ENCODE measurements at places on chromosomes 7 and 10. TPM values are rescaled to one million over a fixed set of nuclear protein-coding genes. Genes with fewer than 3 reads are reported as not detected.

DNA sequence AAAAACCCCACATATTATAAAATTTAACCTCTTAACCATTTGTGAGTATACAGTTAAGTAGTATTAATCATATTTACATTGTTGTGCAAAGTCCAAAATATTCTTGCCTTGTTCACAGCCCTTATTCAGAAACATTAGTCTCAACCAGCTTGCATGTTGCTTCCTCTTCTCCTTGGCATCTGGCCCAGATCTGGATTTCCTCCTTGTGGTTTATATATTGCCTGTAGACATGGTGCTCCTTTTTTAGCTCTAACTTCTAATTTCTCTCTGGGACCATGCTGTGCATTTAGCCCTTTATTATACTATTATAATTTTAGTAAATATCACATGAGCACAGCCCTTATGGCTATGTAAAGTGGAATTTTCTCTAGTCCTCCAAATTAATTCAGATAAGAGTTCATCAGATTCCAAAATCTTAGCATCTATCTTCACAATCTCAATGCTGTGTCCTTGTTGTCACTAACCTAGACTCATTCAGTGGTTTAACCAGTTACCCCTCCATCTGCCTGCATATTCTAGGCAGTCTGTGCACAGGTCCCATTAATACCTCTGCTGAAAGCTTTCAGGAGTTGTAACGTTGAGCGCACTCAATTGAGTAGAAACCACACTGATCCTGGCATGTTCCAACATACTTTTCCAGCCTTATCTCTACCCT lies 7.9 kb downstream of the CPED1 start:
- peak; percentile 19 for DNase-seq

The ZNF365 gene
- total RNA-seq: not detected

- no peak for DNase-seq
Observed at GRCh38 chr7:38940774-38941173, 31.8 kb upstream of the VPS41 start.

- DNase-seq: no peak
Observed at GRCh38 chr7:131013716-131014115, 279.7 kb upstream of the KLF14 start.

GRCh38 chr7:118252087-118252486 lies 27.6 kb downstream of the ANKRD7 start:
- DNase-seq: no peak

The IDI2 gene
- total RNA-seq: not detected

GRCh38 chr10:133397938-133398337 lies 4.0 kb downstream of the MTG1 start:
- DNase-seq: no peak

DNA sequence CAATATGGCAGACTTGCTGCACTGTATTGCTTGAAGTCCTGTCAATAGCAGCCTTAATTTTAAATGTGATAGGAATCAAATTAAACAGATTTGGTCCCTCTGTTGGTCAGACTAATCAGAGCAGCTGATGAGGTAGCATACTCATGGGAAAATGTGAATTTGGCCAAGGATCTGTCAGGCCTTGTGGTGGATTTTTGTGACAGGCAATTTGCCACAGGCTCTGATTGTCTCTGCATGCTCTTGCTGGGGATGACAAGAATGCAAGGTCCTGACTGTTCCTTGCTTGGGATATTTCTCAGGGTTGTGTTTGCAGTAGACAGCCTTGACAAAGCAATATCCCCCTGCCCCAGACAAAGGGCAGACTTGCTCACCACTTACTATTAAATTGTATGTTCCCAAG lies 41.5 kb upstream of the GARS1 start:
- DNase-seq: no peak

The ANK3 gene
- total RNA-seq: 188 TPM

- DNase-seq: no peak
Observed at GRCh38 chr10:125206623-125207022, 46.3 kb upstream of the CTBP2 start.

- no peak for DNase-seq
Observed at GRCh38 chr10:115321360-115321759, 228.2 kb downstream of the ATRNL1 start.

GRCh38 chr10:96991313-96991841 lies 159.3 kb downstream of the LCOR start:
- DNase-seq: no peak

DNA sequence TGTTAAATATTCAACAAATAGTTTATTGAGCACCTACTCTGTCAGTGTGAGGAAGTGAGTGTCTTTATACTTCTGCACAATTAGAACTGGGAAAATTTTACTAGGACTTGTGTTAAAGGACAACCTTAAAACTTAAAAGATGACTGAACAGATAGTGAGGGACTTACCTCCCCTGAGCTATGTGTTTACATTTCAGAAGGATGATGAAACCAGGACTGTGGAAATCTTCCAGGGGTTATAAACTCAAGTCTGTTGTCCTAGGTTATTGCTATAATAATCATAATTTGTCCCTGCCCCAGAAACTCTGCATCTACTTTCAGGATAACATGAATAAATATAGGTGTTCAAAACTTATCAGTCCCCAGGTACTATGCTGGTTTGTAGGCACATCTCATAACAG lies 261.0 kb upstream of the MKLN1 start:
- DNase-seq: no peak

The SPDYE1 gene
- not detected for total RNA-seq

GRCh38 chr10:42972946-42973345 lies 103.9 kb upstream of the RET start:
- DNase-seq: no peak

The NRG3 gene
- 0.15 TPM for total RNA-seq

DNA sequence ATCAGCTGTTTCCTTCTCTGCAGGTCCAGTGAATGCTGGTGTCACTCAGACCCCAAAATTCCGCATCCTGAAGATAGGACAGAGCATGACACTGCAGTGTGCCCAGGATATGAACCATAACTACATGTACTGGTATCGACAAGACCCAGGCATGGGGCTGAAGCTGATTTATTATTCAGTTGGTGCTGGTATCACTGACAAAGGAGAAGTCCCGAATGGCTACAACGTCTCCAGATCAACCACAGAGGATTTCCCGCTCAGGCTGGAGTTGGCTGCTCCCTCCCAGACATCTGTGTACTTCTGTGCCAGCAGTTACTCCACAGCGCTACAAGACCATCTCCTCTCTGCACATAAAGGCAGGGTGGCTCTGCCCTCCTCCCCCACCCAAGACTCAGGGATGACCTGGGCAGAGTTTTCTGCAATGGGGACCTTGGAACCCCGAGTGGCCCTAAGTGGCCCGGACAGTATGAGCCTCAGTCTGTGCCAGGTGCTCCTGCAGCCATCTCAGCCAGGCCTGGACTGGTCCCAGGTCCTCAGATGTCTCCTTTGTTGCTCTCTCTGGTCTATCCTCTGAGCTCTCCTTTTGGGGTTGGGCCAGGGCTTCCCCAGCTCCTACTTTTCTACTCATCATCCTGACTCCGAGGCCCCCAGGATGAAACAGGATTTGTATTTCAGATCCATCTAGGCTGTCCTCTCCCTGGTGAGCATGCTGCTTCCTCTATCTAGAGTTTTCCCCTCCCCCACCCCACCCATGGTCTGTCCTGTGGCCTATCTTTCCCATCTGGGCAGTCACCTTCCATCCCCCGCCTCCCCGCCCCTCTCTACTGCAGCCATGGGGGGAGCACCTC lies 212.1 kb upstream of the PRSS58 start:
- DNase-seq: no peak

- no peak for DNase-seq
Observed at GRCh38 chr7:73427902-73428787, 5.4 kb upstream of the FZD9 start.

The DKK1 gene
- not detected for total RNA-seq

GRCh38 chr10:72426986-72427385 lies 72.3 kb upstream of the DNAJB12 start:
- DNase-seq: peak; percentile 38

DNA sequence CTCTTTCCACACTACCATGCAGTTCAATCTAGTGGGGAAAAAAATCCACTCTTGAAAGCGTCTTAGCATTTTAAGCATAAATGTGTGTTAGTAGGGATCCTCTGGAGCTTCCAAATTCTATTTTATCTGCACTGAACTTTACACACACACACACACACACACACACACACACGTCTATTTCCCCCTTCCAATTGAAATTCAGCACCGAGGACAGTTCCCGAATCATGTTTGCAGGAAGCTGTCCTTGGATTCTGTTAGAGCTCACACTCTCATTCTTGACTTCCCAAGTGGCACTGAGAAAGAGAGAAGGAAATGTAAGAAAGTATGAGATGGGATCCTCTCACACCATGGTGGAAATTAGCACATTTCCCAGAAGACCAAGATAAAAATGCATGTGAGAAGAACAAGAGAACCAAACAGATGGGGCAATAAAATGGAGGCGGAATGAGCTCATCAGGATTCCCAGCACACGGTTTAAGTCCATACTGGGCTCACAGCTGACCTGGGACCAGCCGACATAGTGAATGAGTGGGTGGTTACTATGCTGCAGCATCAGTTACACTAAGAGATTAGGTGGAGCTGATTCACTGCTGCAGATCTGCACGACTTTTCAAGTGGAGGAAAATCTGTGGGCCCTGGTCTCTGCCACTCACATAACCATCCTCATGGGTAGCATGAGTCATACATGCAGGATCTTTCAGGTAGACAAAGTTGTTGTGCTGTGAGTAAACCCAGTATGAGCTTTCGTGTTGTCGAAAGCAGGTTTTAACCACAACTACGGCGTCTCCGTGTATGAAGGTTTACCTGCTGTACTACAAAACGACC lies 3.3 kb upstream of the NPTX2 start:
- no peak for DNase-seq

GRCh38 chr10:32621969-32622368 lies 176.0 kb downstream of the CCDC7 start:
- no peak for DNase-seq

DNA sequence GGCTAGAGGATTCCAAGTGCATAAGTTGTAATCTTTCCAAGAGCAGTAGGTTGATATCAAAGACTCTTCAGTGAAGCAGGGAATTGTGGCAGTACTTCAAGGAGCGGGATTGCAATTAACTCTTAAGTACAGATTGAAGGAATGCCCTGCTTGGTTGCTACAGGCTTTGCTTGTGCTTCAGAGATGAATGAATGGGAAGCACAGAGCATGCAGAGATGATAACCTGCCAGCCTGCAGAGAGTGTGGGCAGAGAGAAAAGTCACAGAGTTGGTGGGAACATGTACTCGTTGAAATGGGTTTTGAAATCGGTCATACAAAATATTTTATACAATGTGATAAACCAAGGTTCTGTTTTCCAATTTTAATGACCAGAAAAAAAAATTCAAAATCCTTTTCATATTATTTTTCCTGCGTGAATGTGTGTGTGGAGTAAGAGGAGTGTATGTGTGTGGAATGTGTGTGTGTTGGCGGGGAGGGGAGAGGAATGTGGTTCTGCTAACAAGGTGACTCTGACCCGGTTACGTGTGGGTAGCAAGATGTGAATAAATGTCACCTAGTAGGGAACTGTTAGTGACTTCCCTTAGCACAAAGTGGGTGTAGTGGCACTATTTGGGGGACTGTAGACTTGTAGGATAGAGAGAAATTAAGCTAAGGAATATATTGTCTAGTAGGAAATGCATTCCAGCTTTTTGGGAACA lies 697.8 kb downstream of the GATA3 start:
- no peak for DNase-seq

DNA sequence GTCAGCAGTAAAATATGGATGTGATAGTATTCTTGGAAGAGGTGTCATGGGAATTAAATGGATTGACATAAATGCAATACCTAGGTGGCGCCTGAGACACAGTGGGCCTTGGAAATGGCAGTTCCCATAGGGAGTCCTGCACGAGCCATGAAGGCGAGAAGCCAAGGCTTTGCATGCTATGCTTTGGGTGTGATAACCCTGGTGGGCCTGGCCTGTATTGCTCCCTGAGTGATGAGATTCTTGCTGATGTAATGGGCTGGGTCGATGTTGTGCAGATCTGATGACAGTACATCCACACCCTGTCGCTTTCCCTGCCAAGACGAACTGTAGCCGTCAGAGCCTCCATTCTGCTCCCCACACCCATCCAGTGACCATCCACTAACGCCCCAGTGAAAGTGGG lies 46.4 kb downstream of the CREB5 start:
- peak; percentile 36 for DNase-seq

- peak; percentile 46 for DNase-seq
Observed at GRCh38 chr10:22491480-22491879, 146.2 kb downstream of the SPAG6 start.

GRCh38 chr7:43395351-43395750 lies 187.6 kb upstream of the STK17A start:
- no peak for DNase-seq

DNA sequence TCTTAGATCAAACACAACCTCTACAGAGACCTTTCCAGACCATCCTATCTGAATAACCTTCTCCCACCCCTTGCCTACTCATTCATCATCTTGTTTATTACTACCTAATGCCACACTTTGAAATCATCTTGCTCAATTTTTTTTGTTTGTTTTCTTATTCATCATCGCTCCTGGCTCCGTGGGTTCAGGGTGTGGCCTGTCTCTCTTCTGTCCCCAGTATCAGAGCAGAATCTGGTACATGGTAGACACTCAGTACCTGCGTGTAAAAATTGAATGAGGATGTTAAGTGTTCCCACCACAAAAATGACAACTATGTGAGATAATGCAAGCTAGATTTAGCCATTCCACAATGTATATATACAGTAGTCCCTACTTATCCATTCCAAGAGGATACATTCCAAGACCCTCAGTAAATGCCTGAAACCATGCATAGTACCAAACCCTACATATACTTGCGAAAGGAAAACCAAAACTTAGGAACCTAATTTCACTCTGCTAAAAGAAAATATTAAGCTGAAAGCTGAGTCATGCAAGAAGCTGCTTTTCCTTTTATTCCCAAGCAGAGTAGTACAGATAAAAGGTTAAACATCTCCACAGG lies 72.1 kb upstream of the SEC61G start:
- DNase-seq: no peak

The TMEM213 gene
- not detected for total RNA-seq

The AOAH gene
- 2.4 TPM for total RNA-seq

The FGF8 gene
- total RNA-seq: not detected

DNA sequence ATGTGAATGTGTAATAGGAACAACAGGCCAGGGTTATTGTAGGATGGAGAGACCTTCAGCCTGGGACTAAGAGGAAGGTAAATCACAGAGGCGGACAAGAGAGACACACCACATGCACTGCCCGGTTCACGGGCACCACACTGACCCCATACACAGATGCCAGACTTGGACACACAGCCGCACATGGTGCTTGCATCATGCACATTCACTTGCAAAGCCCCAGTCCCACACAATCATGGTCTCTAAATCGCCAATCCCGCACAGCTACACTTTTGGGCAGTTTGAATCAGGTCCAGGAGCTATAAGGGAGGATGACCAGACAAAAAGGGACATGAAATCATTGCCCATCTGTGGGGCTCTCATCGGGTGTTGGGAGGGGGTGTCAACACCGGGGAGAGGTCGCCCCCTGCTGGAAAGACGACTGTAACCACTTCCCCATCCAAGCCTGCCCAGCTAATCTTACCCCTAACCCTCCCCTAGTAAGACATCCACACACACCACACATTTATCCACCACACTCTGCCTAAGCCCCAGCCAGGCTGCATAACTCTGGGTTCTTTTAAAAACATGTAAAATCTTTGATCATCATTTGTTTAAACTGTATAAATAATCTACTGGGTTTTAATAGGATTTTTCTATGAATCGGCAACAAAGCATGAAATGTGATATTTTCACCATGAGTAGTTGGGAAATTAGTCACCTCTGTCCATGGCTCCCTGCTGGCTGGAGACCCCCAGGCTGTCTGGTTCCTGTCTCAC lies 40.5 kb upstream of the SLF2 start:
- DNase-seq: no peak

The NANOS1 gene
- 8.7 TPM for total RNA-seq

GRCh38 chr7:84200859-84201258 lies 6.3 kb upstream of the SEMA3A start:
- no peak for DNase-seq
